Memory B cell (primary cell): ENCODE measurements at places on chromosomes 5 and 9.

DNA sequence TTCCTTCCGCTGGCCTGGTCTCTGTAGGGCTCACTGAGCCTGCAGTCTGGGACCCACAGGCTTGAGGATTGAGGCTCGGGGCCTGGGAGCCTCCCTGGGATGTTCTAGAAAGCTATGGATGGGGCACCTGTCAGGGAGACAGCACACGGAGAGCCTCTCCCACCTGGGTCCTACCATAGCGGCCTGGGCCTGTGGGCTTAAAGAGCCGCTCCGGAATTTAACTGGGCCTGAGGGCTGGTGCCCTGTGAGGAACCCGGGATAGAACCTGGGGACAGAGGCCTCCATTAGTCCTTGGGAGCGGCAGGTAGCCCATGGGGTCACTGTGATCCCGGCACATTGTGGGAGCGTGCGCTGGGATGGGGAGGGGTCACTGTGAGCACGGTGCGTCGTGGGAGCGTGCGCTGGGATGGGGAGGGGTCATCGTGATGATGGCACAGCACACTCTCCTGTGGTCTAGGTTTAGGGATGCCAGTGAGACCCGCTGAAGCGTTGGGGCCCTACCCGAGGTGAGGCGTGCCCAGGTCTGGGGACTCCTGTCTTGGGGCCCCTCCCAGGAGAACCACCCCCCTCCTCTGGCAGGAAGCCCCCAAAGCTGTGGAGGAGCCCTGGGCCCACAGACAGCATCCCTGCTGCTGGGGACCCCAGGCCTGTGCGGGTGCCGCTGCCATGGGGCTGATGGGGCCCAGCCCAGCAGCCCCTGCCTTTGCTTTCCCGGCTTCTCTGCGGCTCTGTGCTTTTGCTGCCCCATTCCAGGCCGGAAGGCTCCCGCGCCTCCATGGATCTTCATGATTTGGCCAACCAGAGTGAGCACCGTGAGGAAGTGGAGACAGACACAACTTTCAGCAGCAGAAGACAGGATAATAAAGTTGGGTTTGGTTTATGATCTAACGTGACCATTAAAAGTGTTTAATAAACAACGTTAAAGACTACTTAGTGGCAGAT, 3.4 kb upstream of the CEP72 start:
- no peak for DNase-seq

GRCh38 chr9:133506653-133507038, 18.1 kb downstream of the MYMK start:
- no peak for DNase-seq

GRCh38 chr5:170142196-170142595, 36.5 kb downstream of the FOXI1 start:
- no peak for DNase-seq

GRCh38 chr9:124980431-124980830, 39.5 kb upstream of the GOLGA1 start:
- DNase-seq, result no peak

- DNase-seq, result no peak
Measured at GRCh38 chr5:97383996-97384395, 200.9 kb upstream of the RIOK2 start.

DNA sequence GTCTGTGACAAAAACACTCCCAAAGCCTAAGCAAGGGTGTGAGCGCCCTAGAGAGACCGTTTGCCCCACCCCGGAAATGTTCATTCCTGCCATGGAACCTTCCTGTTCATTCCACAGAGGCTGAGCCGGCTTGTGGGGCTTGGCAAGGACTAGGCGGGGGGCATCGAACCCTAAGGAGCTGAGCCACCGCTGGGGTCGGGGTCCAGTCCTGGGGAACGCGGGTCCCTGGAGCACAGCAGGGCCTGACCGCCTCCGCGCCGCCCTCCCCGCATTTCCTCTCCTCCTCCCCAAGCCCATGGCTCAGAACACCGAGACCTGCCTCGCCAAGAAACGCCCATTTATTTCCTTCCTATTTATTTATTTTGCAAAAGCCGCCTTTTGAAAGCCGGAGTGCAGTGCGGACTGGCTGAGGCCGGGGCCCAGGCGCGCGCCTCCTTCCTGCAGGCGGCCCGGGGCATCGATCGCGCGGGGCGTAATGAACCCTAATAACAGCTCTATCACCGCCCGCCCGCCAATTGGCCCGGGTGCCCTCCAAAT, 228.9 kb upstream of the IRX4 start:
- no peak for DNase-seq

- DNase-seq, result no peak
Measured at GRCh38 chr9:102642651-102643050, 352.5 kb upstream of the CYLC2 start.

DNA sequence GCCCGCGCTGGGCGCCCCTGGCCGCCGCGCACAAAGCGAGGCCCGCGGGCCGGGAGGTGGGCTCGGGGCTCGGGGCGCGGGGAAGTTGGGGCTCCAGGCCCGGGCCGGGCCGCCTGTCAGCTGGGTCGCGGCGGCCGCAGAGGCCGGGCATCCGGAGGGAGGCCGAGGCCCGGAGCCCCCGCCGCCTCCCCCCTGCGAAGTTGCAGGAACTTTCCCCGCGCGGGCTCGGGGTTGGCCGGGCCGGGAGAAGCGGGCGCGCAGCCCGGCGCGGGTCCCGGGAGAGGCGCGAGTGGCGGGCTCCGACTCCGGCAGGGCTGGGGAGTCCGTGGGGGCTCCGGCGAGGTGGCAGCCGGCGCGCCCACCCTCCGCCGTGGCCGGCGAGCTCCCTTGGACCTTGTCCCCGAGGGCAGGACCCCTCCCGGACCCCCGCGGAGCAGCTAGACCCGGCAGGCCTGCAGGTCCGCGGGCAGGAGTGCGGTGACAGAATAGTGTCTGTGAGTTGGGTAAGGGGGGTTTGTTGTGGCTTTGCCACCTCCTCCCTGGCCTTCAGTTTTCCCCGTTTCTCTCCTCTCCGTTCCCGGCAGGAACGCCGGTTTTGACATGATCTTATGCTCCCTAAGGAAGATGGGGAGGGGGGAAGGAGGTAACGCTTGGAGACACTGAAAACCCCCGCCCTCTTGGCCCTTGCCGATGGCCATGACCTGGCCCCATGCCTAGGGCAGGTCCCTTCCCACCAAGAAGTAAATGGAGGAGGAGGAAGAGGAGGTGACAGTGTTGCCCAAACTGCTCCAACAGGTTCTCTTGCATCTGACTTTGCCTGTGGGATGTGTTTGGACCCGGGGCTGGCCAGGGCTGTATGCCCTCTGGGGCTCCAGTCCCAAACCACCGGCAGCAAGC, 942 bp downstream of the PHF2 start:
- DNase-seq, result no peak

- DNase-seq, result no peak
Measured at GRCh38 chr5:36374266-36374862, 72.7 kb upstream of the RANBP3L start.

DNA sequence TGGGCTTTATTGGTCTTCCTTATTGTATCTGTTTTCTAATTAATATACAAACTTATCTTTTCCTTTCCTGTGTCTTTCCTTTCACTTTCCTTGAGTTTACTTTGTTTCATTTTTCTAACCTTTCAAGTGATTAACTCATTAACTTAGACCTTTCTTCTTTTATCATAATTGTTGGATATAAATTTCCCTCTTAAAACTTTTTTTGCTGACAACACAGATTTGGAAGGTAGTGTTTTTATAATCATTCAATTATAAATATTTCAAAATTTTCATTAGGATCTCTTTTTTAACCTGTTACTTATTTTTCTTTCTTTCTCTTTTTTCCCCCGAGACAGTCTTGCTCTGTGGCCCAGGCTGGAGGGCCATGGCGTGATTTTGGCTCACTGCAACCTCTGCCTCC, 6.9 kb upstream of the ZBTB43 start:
- DNase-seq, result no peak

GRCh38 chr9:125854553-125855275, 107.5 kb downstream of the PBX3 start:
- DNase-seq, result no peak

DNA sequence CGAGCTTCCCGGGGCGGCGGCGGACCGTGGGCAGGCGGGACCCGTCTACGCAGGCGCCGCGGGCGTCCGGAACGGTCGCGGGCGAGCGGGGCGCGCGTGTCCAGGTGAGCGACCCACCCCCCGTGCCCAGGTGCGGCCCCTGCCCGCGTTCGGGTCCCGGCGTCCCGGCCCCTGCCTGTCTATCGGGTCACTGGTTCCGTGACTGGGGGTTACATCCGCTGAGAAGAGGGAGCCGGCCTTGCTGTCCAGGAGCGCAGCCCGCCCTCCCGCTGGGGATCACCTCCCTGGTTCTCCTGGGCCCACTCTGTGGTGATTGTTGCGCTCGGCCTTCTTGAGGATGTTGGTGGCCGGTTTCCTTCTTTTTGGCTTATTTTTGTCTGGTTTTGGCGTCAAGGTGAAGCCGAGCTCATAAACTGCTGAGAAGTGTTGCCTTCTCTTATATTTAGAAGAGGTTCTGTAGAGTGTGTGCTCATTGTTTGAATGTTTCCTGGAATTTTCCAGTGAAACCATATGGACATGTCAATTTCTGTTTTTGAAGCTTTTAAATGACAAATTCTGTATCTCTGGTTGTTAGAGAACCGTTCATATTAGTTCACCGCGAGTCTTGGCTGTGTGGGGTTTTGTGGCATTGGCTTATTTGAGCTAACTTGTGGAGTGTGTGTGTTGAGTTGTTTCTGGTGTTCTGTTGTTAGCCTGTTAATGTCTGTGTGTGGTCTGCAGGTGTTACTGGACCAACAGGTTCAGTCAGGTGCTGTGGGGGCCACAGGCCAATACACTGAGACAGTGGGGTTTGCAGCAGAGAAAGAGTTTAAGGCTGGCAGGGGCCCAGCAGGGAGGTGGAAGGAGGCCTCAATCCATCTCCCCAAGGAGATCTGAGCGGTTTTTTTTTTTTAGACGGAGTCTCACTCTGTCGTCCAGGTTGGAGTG, 621 bp downstream of the CEP72 start:
- DNase-seq, result no peak
